Activated CD8-positive, alpha-beta T cell treated with anti-CD3 and anti-CD28 coated beads for 36 hours (primary cell): ENCODE measurements at places on chromosomes 6 and 20. TPM values are rescaled to one million over a fixed set of nuclear protein-coding genes. Genes with fewer than 3 reads are reported as not detected.

DNA sequence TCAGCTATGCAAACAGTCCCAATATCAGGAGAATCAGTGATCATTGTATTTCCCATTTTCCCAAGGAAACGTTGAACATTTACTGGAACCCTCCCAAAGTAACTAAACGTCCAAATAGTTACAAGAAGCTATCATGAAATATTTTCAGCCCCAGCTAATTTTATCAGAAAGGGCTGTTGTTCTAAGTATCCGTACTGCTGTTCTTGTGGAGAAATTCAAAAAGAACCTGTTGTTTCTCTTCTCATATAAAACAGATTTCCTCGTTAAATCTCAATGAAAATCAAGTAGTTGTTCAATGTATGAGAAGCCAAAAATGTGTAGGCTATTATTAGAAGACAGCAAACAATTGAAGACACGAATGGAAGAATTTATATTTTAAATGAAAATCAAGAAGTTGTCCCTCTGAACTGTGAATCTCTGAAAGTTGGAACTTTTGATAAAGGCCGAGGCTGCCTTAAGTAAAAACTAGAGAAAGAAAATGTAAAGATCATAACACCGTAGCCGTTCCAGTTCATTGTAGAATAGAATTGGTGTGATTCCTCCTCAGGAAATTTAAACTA is 107.7 kb downstream of the HFE start:
- DNase-seq: no peak
- peak overlapping the region; percentile 96 for H3K27ac ChIP-seq
- H3K4me1 ChIP-seq: peaks cover 20% of the 10 kb centered on the region
- H3K36me3 ChIP-seq: peaks cover 21% of the 10 kb centered on the region

The ARHGAP40 gene
- not detected for total RNA-seq

- H3K4me1 ChIP-seq: peaks cover 4% of the 10 kb centered on the region
- no peaks in the 10 kb centered on the region for H3K27me3 ChIP-seq
- H3K36me3 ChIP-seq: no peaks in the 10 kb centered on the region
- no peak overlapping the region for H3K27ac ChIP-seq
- DNase-seq: no peak
- no peak overlapping the region for H3K4me3 ChIP-seq
Measured at GRCh38 chr20:33071198-33071597, 8.2 kb upstream of the BPIFB4 start.

GRCh38 chr6:143449714-143450452 is 612 bp downstream of the ADAT2 start:
- peak overlapping the region; percentile 88 for H3K4me3 ChIP-seq
- H3K4me1 ChIP-seq: peaks cover 47% of the 10 kb centered on the region
- H3K27me3 ChIP-seq: no peaks in the 10 kb centered on the region
- peaks cover 33% of the 10 kb centered on the region for H3K36me3 ChIP-seq

DNA sequence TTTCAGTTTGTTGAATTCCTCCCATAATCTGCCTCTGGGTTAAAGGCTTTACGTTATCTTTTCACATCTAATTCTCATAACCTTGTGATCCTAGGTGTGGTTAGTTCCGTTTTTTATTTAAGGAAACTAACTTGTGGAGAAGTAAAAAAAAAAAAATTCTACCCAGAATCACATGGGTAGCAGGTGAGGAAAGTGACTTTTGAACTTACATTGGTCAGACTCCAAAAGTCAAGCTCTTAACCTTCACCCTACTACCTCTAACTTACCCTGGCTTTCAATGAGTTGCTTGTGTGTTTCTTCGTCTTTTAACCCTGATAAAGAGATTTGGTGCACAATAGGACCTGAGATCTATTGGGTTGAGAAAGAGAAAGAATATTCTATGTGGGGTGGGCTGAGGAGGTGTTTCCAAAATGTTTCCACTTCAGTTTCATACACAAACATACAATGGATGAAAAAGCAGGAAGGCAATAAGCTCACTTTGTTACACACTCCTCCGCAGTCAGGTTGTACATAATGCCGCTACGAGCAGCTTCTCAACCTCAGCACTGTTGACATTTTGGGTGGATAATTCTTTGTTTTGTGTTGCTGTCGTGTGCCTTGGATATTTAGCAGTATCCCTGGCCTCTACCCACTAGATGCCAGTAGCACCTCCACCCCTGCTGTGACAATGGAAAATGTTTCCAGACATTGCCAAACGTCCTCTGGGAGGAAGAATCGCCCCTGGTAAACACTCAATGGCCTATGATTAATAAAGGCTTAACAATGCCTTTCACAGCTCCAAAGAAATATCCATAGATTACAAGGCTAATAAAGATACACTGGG is 193.0 kb upstream of the ZNF217 start:
- no peak overlapping the region for H3K27ac ChIP-seq
- peaks cover 28% of the 10 kb centered on the region for H3K4me1 ChIP-seq
- no peak for DNase-seq
- no peaks in the 10 kb centered on the region for H3K27me3 ChIP-seq
- H3K36me3 ChIP-seq: no peaks in the 10 kb centered on the region

The CENPQ gene
- 14.6 TPM for total RNA-seq

- no peaks in the 10 kb centered on the region for H3K4me1 ChIP-seq
- DNase-seq: no peak
- H3K36me3 ChIP-seq: no peaks in the 10 kb centered on the region
- H3K27me3 ChIP-seq: no peaks in the 10 kb centered on the region
Measured at GRCh38 chr6:121055572-121056163, 278.6 kb downstream of the TBC1D32 start.

- no peaks in the 10 kb centered on the region for H3K36me3 ChIP-seq
- H3K4me3 ChIP-seq: no peak overlapping the region
- H3K27me3 ChIP-seq: no peaks in the 10 kb centered on the region
- H3K27ac ChIP-seq: no peak overlapping the region
Measured at GRCh38 chr6:45556828-45557227, 179.1 kb upstream of the SUPT3H start.

DNA sequence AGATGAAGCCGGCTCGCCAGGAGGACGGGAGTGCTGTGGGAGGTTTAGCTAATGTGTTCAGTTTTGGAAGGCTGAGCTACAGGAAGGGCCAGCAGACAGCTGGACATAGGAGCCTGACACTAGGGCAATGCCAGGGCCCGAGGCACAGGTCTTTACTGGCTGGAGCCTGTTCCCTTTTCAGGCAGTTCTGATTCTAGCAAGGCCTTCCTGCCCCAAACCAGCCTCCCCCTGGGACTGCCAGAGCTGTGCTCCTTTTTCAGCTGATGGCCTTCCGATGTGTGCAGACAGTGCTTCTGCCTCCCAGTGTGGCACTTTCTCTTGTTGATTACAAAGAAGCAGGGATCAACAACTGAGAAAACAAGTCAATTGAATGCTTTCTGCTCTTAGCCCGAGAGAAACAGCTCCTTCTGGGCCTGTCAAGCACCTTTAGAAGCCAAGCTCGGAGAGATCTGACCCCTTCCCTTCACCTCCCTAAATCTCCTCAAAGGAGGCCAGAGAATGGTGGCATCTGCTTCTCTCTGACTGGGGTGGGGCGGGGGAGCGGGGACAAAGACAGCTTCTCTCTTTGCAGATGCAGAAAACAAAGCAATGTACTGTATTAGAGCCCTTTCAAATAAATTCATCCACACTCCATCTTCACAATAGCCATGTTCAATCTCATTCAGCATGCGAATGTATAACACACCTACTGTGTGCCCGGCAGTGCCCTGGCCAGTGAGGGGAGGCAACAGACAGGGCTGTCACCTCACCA is 63.2 kb downstream of the RAB44 start:
- no peaks in the 10 kb centered on the region for H3K36me3 ChIP-seq
- no peak for DNase-seq
- H3K27ac ChIP-seq: no peak overlapping the region
- peaks cover 23% of the 10 kb centered on the region for H3K4me1 ChIP-seq
- H3K4me3 ChIP-seq: no peak overlapping the region
- no peaks in the 10 kb centered on the region for H3K27me3 ChIP-seq

GRCh38 chr6:111486921-111487320 is 3.9 kb upstream of the REV3L start:
- DNase-seq: no peak
- peak overlapping the region; percentile 21 for H3K4me3 ChIP-seq
- H3K27ac ChIP-seq: peak overlapping the region; percentile 90
- H3K4me1 ChIP-seq: peaks cover 35% of the 10 kb centered on the region
- no peaks in the 10 kb centered on the region for H3K27me3 ChIP-seq

GRCh38 chr20:19497064-19497463 is 261.0 kb upstream of the RIN2 start:
- H3K36me3 ChIP-seq: no peaks in the 10 kb centered on the region
- H3K4me1 ChIP-seq: no peaks in the 10 kb centered on the region
- H3K27me3 ChIP-seq: no peaks in the 10 kb centered on the region
- H3K27ac ChIP-seq: no peak overlapping the region
- H3K4me3 ChIP-seq: no peak overlapping the region

GRCh38 chr6:115270953-115271352 is 789.7 kb downstream of the FRK start:
- H3K27me3 ChIP-seq: no peaks in the 10 kb centered on the region
- H3K36me3 ChIP-seq: no peaks in the 10 kb centered on the region
- H3K27ac ChIP-seq: no peak overlapping the region

The RIPOR3 gene
- not detected for total RNA-seq

DNA sequence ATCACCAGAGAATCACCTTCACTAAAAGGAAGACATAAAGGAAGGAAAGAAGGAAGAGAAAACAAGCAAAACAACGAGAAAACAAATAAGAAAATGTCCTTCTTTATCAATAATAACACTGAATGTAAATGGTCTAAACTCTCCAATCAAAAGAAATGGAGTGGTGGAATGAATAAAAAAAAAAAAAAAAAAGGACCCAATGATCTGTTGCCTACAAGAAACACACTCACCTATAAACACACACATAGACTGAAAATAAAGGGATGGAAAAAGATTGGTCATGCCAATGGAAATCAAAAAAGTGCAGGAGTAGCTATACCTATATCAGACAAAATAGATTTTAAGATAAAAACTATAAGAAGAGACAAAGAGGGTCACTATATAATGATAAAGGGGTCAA is 30.2 kb upstream of the HLA-E start:
- DNase-seq: no peak
- no peak overlapping the region for H3K4me3 ChIP-seq
- H3K27me3 ChIP-seq: peaks cover 83% of the 10 kb centered on the region
- no peaks in the 10 kb centered on the region for H3K36me3 ChIP-seq

DNA sequence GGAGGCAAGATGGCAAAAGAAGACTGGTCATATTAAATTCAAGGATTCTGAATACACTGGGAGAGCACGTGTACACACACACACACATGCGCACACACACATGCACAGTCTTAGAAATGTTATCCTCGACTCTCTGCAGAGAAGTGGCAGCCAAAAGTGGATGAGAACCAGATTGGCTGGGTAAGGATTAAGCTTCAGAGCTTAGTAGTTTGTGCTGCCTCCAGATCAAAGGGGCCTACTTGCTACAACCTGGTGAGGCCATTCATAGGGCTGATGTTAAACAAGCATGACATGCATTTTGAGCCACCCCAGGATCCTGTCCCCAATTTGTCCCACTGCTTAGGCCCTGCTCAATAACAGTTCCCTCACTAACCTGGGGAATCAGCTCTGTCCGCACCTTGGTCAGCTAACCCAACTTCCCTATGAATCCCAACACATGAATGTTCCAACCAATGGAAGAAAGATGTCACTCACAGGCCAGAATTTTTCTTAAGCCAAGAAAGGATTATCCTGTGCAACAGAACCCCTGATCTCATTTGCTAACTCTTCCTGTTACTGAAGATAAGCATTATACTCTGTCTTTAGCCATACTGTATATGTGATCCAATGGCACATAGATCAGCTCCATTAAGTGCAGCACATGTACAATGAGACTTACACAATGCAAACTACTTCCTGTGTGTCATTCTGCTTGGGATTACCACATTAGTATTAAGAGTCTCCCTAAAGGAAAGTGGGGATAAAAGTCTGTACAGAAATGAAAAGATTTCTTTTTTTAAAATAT is 31.0 kb downstream of the TOMM6 start:
- no peak overlapping the region for H3K4me3 ChIP-seq
- H3K27ac ChIP-seq: no peak overlapping the region
- no peak for DNase-seq
- no peaks in the 10 kb centered on the region for H3K27me3 ChIP-seq
- H3K36me3 ChIP-seq: no peaks in the 10 kb centered on the region

- peak within 1 kb of the TSS; percentile 66 for H3K27ac ChIP-seq
- peak within 1 kb of the TSS; percentile 87 for H3K4me3 ChIP-seq
- peak; percentile 64 for DNase-seq
- peaks cover 25% of the 10 kb centered on the region for H3K4me1 ChIP-seq
Measured at GRCh38 chr6:29632789-29633533, at the start of gene GABBR1. Gene GABBR1 (minus strand): TSS chr6:29633183. CDS start chr6:29632385, 798 bp downstream.

The TMEM151B gene
- not detected for total RNA-seq

The EDN1 gene
- total RNA-seq: 0.14 TPM

GRCh38 chr20:36821964-36822437 is 48.4 kb upstream of the DSN1 start:
- H3K27ac ChIP-seq: no peak overlapping the region
- no peaks in the 10 kb centered on the region for H3K4me1 ChIP-seq
- DNase-seq: no peak
- H3K36me3 ChIP-seq: no peaks in the 10 kb centered on the region

DNA sequence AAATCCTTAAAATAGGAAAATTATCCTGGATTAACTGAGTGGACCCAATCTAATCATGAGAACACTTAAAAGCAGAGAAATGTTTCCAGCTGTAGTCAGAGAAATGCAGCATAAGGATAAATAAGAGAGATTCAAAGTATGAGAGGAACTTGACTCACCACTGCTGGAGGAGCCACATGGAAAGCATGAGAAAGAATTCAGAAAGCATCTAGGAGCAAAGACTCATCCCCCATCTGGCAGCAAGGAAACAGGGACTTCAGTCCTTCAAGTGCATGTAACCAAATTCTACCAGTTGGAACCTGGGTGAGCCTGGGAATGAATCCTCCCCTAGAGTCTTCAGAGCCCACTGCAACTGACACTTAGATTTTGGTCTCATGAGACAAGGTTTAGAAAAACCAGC is 33.7 kb downstream of the RNF146 start:
- peaks cover 26% of the 10 kb centered on the region for H3K4me1 ChIP-seq
- no peak overlapping the region for H3K27ac ChIP-seq
- DNase-seq: no peak
- no peak overlapping the region for H3K4me3 ChIP-seq

- H3K36me3 ChIP-seq: no peaks in the 10 kb centered on the region
- H3K27ac ChIP-seq: peak overlapping the region; percentile 77
- peaks cover 6% of the 10 kb centered on the region for H3K27me3 ChIP-seq
- peaks cover 4% of the 10 kb centered on the region for H3K4me1 ChIP-seq
Measured at GRCh38 chr20:25148181-25148981, 47.1 kb upstream of the ENTPD6 start.

- H3K4me1 ChIP-seq: peaks cover 2% of the 10 kb centered on the region
- H3K4me3 ChIP-seq: no peak overlapping the region
- H3K27me3 ChIP-seq: no peaks in the 10 kb centered on the region
- H3K27ac ChIP-seq: no peak overlapping the region
- no peak for DNase-seq
Measured at GRCh38 chr20:34532320-34532719, 16.1 kb downstream of the DYNLRB1 start.

DNA sequence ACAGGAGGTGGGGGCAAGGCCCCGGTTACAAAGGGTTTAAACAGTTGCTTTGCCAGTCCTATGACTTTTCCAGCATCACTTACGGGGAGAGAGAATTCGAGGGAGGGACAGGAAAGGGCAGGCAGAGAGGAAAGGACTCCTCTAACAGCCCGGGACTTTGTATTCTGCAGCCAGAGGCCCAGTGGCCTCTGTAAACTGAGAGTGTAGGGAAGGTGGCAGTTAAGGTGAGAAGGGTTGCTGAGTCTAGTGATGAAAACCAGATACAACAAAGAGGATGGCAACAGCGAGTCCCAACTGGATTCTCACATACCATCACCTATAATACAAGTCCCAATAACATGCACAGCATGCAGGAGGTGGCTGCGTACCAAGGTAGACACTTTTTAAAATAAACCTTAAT is 13.5 kb downstream of the PLAGL2 start:
- H3K27me3 ChIP-seq: no peaks in the 10 kb centered on the region
- H3K36me3 ChIP-seq: peaks cover 61% of the 10 kb centered on the region
- peak overlapping the region; percentile 80 for H3K27ac ChIP-seq
- peaks cover 65% of the 10 kb centered on the region for H3K4me1 ChIP-seq
- no peak for DNase-seq
- no peak overlapping the region for H3K4me3 ChIP-seq

The OXT gene
- total RNA-seq: not detected

The AGER gene
- total RNA-seq: 16.4 TPM
